NCI-H1417 (cell line): ENCODE measurements at places on chromosomes 7 and 10.

GRCh38 chr7:953547-954327 lies 743 bp downstream of the ADAP1 start:
- DNase-seq = peak; percentile 25

DNA sequence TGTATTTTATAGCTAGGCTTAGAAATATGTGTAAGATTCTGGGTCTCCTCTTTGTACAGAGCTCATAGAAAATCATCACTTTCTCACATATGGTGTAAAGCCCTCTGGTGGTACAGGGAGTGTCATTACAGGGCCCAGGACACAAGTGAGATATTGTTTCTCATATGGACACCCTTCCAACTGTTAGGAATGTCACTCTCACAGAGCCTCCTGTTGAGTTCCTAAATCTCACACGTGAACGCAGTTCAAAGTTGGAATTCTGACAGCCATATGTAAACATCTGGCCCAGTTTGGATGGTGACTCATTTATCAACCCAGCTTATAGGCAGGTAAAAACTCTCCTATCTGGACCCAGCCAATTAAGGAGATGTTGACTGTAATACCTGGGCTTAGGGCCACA lies 35.4 kb upstream of the ZNF107 start:
- peak; percentile 21 for DNase-seq

DNA sequence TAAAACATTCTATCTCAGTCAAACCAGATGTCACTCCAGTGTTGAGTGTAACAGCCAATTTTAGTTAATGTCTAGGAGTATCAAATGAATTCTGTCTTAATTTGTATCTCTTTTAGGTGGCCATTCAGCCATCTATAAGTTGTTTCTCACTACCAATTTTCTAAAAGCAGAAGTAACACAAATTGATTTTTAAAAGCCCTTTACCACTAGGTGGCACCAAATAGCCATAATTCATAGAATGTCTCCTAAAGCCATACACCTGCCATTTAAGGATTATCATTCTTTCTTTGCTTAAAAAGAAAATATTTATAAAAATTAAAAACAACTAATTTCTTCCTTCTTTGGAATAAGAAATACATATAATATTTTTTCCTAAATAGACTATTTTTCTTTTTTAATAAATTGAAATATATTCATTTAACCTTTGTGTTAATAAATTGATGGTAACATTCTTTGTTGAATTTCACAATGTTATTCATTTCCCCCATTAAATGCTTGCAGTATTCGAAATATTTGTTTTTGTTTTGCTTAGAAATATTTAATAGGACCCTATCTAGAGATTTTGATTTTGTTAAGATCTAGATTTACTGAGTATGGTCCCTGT lies 107.8 kb upstream of the PPP1R3A start:
- DNase-seq = peak; percentile 69

GRCh38 chr7:77529279-77529678 lies 7.8 kb upstream of the PTPN12 start:
- peak; percentile 6 for DNase-seq

GRCh38 chr7:93175219-93175618 lies 27.0 kb upstream of the SAMD9L start:
- DNase-seq = no peak

GRCh38 chr10:69089638-69090599 lies 2.0 kb downstream of the SRGN start:
- DNase-seq = no peak

DNA sequence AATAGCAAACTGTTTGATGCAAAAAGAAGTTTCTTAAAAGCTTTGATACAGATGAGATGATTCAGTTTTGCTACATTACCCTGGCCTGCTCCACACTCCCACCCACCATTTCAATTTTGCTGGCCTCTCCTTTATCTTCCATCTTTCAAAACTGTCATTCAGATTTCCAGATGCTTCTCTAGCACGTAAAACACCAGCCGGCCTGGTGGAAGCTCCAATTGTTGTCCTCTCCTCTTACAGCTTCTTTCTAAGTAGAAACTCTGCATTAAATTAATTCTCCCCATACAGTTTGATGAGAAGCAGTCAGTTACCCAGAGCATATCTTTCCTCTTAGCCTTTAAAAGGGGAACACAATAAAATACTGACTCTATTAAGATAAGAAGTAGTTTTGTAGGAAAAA lies 34.3 kb upstream of the ELMO1 start:
- no peak for DNase-seq

GRCh38 chr10:111766464-111766863 lies 417.1 kb downstream of the GPAM start:
- DNase-seq = no peak

GRCh38 chr7:103127006-103127405 lies 21.9 kb downstream of the NAPEPLD start:
- no peak for DNase-seq

- no peak for DNase-seq
Observed at GRCh38 chr10:103713676-103714075, 141.7 kb downstream of the SH3PXD2A start.

- no peak for DNase-seq
Observed at GRCh38 chr7:156120552-156120951, 308.3 kb upstream of the SHH start.

DNA sequence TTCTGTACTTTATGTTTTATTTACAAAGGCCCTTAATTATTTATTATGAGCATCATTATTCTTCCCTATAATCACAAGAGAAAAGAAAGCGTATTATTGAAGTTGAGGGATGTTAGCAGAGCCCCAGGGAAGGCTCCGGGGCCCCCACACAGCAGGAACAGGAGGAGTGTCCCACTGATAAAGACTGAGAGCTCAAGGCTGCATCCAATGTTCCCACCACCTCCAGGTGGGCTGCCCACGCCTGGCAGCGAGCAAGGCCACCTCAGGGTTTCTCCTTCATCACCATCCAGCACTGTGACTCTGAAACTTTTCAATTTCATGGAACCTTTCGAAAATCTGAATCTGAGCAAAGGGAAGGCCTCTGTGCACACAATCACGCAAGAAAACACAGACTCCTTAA lies 35.9 kb upstream of the WIPF3 start:
- DNase-seq = no peak

- no peak for DNase-seq
Observed at GRCh38 chr10:15548331-15548730, 171.4 kb downstream of the ITGA8 start.

GRCh38 chr7:136900005-136900404 lies 31.6 kb downstream of the CHRM2 start:
- DNase-seq = no peak

DNA sequence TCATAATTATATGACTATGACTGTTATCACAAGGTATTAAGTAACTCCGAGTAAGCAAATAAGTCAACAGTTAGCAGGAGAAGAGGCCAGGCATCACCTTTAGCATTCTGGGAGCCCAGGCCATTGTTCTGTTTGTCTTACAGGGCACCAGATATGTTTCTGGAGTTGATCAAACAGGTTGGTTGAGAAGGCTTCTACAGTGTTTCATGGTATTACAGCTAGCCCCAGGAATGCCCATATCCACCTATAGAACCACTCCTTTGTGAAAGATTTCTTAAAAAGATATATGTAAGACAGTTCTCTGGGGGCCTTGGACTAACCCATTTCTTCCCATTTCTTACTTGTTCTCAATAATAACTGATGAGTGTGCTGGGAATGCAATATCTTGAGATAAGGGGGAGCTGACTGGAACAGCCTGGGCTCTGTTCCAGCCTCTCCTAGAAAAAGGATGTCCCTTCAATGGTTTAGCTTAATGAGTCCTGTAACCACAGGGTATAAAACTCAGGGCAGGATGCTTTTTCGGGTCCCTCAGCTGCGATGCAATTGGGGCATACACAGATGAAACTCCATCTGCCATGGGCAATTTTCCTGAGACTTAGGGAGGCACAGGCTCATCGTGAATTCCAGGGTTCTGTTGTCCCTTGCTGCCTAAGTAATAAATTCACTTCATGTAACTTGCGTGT lies 286.4 kb downstream of the BAMBI start:
- peak; percentile 0 for DNase-seq

DNA sequence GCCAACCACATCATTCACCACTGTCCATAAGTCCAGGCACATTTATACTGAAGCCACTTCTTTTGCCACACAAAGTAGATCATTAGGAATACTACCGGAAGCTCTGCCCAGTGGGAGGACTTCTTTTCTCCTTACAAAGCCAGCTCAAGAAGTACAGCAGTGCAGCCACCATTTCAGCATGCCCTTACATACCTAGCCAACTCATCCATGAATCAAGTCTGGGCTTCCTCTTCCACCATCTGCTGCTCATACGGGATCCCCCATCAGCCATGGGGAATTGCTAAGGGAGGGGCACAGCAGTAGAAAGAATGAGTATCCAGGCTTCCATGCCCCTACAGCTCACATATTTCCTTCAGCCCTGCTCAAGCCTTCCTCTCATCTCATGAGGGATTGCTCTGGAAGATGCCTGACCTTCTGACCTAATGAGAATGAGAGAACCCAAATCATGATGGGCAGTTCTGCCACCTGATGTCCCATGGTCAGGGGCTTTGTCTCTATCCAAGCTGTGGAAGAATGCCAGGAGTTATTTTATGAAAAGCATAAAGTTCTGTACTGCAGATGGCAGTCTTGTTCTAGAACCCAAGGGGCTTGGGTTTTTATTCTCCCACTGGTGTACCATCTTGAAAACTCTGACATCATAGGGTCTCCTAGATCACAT lies 39.5 kb downstream of the ACSM6 start:
- no peak for DNase-seq

GRCh38 chr10:7542189-7542914 lies 124.4 kb downstream of the ITIH5 start:
- no peak for DNase-seq

DNA sequence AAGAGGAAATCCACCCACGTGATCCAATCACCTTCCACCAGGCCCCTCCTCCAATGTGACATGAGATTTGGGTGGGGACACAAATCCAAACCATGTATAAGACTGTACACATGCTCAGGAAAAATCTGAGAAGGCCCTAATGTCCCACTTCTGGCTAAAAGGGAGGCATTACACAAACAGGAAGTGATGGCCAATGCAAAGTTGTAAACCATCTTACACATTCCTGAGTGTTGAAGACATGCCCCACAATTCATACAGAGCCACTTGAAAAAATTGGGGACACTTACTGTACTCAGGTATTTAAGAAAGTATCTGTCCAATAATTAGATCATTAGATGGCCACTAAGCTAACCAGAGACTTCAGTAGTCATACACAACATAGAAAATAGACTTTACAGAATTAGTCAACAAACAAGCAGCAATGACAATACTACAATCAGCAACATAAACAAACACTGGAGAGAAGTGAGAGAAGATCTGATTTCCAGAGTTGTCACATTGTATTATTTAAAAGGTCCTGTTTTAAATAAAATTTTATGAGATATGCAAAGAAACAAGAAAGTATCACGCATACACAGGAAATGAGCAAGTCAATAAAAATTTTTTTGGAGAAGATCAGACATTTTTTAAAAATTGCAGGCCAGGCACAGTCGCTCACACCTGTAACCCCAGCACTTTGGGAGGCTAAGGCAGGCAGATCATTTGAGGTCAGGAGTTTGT lies 143.3 kb downstream of the DGKI start:
- no peak for DNase-seq

DNA sequence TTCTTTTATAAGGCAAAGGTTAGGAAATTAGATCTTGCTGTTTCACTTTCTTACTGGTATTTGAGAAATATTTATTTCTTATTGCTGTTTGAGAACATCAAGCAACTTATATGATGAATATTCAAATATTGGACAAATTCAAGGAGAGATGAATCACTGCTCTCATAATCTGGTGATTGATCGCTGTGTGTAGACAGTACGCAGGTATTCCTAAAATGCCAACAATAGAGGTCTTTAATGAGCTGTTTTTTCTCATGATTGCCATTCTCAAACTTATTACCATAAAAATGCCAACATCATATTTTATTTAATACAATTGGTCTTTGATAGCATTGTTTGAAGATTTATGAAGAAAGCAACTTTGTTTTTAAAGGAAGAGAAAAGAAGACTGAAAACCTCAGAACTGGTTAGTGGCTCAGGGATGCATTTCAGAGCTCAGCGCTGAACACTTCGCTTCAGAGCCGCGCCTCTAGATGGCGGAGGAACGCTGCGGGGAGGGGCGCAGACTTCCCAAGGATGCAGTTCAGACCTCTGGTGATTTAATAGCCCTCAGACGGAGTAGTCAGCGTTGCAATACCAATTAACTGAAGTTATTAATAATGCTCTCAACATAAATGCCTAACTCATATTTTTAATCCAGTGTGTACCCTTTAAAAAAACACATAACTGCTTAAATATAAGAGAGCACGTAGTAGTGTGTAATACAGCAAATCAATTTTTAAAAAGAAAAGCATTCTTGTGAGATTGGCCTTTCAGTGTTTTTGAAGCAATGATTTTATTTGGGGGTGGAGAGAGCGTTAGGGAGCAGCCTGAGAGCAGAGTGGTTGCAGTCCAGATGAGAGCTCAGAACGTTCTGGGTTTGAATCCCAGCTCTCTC lies 38.5 kb upstream of the STEAP4 start:
- DNase-seq = peak; percentile 63

GRCh38 chr7:55190511-55191160 lies 171.8 kb downstream of the EGFR start:
- no peak for DNase-seq

DNA sequence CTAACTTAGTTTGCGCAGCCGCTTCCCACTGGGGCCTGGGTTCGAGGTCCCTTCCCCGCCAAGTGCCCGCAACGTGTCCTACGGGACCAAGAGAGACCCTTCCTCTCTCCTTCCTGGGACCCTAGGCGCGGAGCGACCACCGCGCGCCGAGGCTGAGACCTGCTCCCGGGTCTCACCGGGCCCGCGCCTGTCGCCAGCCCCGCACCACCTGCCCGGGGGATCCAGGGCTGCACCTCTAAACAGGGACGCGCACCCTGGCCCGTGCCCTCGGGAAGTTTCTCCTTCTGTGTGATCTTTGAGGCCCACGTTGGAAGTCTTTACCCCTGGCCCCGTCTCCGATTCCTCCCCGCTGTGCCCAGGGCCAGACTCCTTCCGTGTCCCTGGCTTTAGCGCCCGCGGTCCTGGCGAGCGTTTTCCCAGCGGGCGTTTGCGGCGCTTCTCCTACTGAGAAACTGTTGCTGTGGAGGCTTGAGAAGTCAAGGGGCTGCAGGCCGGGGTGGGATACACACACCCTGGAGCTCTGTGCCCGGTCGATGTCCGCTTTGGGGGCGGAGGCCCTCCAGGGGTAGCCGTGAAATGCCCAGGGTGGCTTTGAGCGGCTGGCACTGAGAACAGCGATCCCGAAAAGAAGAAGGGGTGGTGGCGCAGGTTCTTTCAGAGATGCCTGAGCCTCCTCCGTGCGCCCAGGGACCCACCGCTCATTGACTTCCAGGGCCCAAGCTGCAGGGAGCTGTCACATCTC lies 575 bp downstream of the PLPP4 start:
- no peak for DNase-seq

DNA sequence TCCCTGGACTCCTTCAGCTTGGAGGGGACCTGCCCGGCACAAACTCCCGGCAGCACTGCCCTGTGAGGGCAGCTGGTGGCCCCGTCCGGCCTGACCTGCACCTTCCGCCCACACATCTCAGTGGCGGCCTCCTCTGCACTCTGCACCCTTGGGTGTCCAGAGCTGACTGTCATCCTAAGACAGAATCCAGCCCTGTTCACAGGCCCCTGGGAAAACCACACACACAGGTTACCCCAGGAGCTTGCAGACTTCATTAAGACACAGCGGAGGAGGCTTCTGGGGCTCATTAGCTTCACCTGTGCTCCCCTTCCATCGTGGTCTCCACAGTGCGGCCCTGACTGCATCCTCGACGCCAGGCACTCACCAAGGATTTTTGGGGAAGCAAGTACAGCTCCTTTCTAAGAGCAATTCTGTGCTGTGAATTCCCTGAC lies 51.5 kb upstream of the SHH start:
- DNase-seq = no peak
